ENCODE measurements at places on chromosomes 11 and 22.

GRCh38 chr11:35746356-35747153, 84.0 kb downstream of the TRIM44 start:
- DNase-seq = no peak

- DNase-seq = peak; percentile 19
These were observed 8.2 kb downstream of the PDGFB start for GRCh38 chr22:39236321-39237317.

- no peak for DNase-seq
These were observed 2.9 kb downstream of the PGR start for GRCh38 chr11:101126551-101127196.

DNA sequence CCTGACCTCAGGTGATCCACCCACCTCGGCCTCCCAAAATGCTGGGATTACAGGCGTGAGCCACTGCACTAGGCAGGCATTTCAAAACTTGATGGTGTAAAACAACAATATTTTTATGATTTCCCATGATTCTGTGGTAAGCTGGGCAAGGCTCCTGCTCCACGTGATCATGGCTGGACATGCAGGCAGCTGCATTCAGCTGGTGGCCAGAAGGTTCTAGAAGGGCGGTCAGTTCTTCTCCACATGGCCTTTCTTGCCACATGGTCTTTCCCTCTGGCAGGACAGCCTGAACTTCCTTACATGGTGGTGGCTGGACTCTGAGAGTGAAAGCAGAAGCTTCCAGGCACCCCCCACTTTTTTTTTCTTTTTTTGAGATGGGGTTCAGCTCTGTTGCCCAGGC, 9.9 kb upstream of the RASD2 start:
- DNase-seq = no peak

- no peak for DNase-seq
These were observed 442.2 kb downstream of the BUD13 start for GRCh38 chr11:116330439-116331185.

DNA sequence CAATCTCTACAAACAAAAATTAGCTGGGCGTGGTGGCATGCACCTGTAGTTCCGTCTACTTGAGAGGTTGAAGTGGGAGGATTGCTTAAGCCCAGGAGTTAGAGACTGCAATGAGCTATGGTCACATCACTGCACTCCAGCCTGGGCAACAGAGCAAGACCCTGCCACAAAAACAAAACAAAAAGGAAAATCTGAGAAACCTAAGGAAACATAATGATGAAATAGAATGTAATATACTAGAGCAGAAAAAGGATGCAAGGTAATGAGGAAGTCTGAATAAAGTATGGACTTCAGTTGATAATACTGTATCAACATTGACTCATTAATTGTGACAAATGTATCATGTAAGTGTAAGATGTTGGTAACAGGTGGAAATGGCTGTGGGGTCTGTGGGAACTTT, 8.1 kb downstream of the NPAS4 start:
- no peak for DNase-seq

DNA sequence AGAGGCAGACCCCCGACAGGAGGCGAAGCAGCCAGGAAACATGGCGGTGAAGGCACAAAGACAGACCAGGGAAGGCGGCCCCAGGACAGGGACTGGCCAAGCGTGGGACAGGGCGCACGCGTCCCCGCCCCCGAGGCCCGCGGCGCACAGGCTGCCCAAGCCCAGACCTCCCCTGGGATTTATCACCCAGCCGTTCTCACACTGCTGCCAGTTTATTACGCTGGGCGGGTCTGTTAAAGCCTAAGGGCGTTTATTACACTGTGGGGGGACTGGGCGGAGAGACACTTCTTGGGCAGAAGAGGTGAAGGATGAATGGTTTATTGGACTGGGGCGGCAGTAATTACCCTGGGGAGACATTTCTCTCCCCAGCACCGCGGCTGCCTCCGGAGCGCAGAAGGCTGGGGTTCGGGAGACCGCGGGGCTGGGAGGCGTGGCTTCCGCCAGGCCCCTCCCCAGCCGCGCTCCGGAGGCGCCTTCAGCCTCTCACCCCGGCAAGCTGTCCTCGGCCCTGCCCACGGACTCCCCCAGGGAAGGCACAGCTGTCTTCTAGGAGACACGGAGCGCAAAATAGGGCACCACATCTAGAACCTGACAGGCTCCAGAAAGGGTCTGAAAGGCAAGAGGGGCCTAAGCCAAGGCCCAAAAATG, 47.1 kb downstream of the SLC22A12 start:
- DNase-seq = no peak

DNA sequence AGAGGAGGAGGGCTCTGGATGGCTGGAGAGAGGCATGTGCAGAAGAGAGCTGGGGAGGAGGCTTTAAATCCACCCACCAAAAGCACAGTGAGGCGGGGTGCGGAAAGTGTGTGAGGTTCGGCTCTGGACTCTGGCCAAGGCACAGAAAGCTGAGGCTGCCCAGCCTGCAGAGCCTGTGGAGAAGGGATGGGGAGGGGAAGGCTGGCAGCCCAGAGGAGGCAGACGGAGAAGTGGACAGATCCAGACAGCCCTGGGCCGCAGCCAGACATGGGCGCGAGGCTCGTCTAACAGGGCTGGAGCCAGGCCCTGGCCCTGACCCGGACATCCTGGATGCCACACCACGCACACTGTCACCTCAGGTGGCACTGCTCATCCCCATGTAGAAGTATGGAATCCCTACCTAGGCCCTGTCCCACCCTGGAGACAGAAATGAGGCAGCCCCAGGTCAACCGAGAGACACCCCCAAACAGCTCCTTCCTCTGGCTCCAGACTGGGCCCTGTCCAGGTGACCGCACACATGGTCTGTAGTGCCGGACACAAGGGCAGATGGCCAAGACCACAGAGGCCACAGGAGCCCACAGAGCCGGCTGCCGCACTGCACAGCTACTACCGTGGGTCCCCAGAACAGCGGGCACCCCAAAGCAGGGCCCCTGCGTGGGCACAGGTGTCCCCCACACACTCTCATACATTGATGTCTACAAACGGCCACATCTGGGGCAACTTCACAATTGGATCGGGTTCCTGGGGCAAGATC, 16.6 kb upstream of the MOB2 start:
- no peak for DNase-seq

DNA sequence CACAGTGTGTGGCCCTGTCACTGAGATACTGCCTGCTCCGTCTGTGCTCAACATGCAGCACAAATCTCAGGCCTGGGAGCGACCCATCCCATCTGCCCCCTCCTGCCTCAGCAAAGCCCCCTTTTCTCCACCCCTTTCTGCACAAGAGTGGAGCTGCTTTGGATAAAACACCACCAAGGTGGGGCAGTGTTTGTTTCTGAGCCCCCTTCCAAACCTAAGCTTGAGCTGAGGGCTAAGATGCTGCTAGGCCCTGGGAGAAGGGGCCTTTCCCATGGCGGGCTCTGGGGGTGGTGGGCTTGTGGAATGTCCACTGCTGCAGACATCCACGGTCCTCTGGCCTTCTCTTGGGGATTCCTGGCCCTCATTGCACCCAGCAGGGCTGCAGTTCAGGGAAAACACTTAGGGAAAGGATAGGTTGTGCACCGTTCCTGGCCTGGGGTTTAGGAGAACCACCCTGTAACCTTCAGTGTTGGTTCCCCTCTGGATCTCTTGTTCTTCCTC, 594.1 kb downstream of the TBC1D22A start:
- no peak for DNase-seq

- no peak for DNase-seq
These were observed 11.8 kb downstream of the IL10RA start for GRCh38 chr11:117997823-117998579.

DNA sequence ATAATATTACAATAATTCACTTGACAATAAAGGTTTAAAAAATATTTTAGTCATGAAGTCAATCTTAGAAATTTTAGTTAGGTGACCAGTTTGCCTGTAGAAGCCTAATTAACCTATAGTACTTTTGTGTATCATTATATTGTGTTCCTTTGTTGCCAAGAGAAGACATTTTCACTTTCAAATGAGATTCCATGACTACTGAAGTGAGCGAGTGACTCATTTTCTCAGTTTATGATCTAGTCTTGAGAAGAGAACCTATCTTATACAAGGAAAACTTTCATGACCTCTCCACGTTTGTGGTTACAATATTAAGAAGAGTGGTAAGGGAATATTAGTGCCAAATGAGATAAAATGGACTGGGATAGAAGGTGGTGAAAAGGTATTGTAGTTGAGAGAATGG, 423.9 kb upstream of the CHORDC1 start:
- no peak for DNase-seq

- no peak for DNase-seq
These were observed 127.2 kb upstream of the B3GAT1 start for GRCh38 chr11:134539285-134539684.

DNA sequence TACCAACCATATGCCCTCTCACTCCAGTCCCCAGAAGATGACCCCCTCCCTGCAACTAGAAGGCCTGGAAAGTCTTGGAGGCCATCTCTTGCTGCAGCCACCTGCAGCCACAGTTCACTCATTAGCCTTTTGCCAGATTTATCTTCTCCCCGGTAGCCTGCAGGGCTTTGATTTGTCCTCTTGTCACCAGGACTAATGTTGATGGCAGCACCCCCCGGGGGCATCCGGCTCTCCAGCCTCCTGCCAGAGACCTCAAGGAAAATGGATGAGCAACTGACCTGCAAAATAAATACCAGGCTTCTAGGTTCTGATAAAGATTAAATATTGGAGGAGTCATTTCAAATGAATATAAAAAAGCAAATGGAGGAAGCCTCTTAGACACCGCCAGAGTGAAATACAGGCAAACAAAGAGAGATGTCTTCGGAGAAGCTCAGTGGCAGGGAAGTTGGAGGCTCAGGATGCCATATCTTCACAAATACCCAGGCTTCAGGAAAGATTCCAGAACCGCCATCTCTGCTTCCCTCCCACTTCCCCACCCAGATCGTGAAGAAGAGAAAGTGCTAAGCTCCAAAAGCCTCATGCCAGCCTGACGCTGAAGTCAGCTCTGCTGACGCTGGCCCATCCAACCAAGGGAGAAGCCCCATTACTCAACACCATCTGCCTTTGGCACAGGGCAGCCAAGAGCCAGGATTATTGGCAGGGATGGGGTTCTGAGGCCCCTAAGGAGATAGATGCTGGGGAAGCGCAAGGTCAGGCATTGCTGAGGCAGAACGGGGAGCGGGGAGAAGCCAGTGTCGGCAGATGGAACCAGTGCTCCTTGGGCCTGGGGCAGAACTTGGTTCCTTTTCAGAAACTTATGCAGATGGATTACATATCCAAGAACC, 362.7 kb downstream of the CADM1 start:
- DNase-seq = no peak

- no peak for DNase-seq
These were observed 959.1 kb downstream of the BRD1 start for GRCh38 chr22:48868554-48868953.

GRCh38 chr11:67007126-67007525, 15.8 kb upstream of the SYT12 start:
- no peak for DNase-seq

DNA sequence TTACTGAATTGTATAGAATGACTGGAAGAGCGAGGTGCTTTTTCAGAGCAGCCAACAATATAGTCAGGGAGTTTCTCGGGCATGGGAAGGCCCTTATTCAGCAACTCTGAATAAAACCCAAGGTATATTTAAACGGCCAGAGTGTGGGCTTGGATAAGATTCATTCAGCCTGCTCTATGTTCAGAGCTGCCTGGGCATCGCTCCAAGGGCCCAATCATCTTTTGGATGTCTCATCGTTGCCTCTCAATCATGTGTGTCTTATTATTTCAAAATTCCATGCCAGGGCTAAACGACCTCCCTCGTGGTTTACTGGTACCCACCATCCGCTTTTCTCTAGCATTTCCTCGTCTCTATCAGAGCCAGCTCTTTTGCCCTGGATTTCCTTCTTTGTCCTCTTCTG, 19.5 kb upstream of the NTM start:
- DNase-seq = no peak
